ENCODE measurements at places on chromosomes 7 and 10. TPM values are rescaled to one million over a fixed set of nuclear protein-coding genes. Genes with fewer than 3 reads are reported as not detected.

- H3K27ac ChIP-seq, result no peak overlapping the region
- no peaks in the 10 kb centered on the region for H3K4me1 ChIP-seq
- no peak overlapping the region for H3K4me3 ChIP-seq
Observed at GRCh38 chr7:158257001-158257400, 330.6 kb downstream of the PTPRN2 start.

GRCh38 chr10:1488970-1489548 lies 248.3 kb downstream of the ADARB2 start:
- H3K4me3 ChIP-seq, result no peak overlapping the region
- no peak overlapping the region for H3K27ac ChIP-seq
- no peaks in the 10 kb centered on the region for H3K36me3 ChIP-seq
- DNase-seq, result no peak
- H3K27me3 ChIP-seq, result peaks cover 2% of the 10 kb centered on the region

- DNase-seq, result no peak
- H3K4me3 ChIP-seq, result no peak overlapping the region
- no peaks in the 10 kb centered on the region for H3K4me1 ChIP-seq
- no peaks in the 10 kb centered on the region for H3K36me3 ChIP-seq
Observed at GRCh38 chr10:111475720-111476119, 398.9 kb downstream of the ADRA2A start.

GRCh38 chr7:128030654-128031611 lies at the start of gene LRRC4:
LRRC4 (minus strand) TSS chr7:128031437; CDS start chr7:128030640, 797 bp downstream.
- peak; percentile 65 for DNase-seq
- no peak within 1 kb of the TSS for H3K27ac ChIP-seq
- no peaks in the 10 kb centered on the region for H3K27me3 ChIP-seq
- peaks cover 19% of the 10 kb centered on the region for H3K36me3 ChIP-seq
- peak within 1 kb of the TSS; percentile 64 for H3K4me3 ChIP-seq

GRCh38 chr7:557558-557881 lies 37.9 kb upstream of the PDGFA start:
- H3K4me1 ChIP-seq, result no peaks in the 10 kb centered on the region
- no peaks in the 10 kb centered on the region for H3K27me3 ChIP-seq
- peaks cover 4% of the 10 kb centered on the region for H3K36me3 ChIP-seq
- H3K4me3 ChIP-seq, result no peak overlapping the region
- DNase-seq, result no peak

- H3K27ac ChIP-seq, result peak overlapping the region; percentile 87
- H3K4me3 ChIP-seq, result peak overlapping the region; percentile 85
- peak; percentile 72 for DNase-seq
- no peaks in the 10 kb centered on the region for H3K27me3 ChIP-seq
- H3K36me3 ChIP-seq, result peaks cover 22% of the 10 kb centered on the region
Observed at GRCh38 chr7:140673063-140673773, 473 bp downstream of the ADCK2 start.

DNA sequence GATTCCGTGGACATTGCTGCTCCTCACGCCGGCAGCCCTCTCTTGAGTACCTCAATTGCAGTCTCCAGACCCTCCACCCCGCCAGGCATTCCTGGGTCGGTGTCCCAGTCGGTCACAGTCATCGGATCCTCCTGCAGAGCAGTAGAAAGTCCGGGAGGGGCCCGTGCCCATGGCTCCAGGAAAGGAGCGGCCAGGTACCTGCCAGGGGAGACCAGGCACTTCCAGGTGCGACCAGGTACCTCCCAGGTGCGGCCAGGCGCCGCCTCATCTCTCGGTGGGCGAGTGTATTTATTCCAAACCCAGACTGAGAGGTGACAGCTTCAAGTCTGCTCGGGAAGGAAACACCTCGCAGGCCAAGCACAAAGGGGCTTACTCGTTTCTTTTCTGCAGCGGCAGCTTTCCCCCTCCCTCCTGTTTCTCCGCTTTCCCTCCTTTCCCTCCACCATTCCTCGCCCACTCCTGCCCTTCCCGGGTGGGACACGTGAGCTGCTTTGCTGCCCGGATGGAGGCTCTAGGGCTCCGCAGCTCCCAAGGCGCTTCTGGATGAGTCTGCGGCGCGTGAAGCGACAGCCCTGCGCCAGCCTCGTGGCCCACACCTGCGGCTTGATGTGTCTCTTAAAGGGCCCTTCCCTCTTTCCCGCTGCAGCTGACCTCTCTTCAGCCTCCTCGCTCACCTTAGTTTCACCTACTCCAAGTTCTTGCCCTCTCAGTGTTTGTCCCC lies 39.4 kb upstream of the AGK start:
- peaks cover 62% of the 10 kb centered on the region for H3K27me3 ChIP-seq
- no peak overlapping the region for H3K27ac ChIP-seq
- peak overlapping the region; percentile 9 for H3K4me3 ChIP-seq

GRCh38 chr10:34205452-34205851 lies 609.6 kb downstream of the PARD3 start:
- H3K36me3 ChIP-seq, result no peaks in the 10 kb centered on the region
- no peak overlapping the region for H3K27ac ChIP-seq
- no peaks in the 10 kb centered on the region for H3K27me3 ChIP-seq
- DNase-seq, result no peak
- no peak overlapping the region for H3K4me3 ChIP-seq
- H3K4me1 ChIP-seq, result peaks cover 5% of the 10 kb centered on the region

- H3K4me1 ChIP-seq, result peaks cover 15% of the 10 kb centered on the region
- peaks cover 5% of the 10 kb centered on the region for H3K27me3 ChIP-seq
- no peak overlapping the region for H3K4me3 ChIP-seq
- H3K36me3 ChIP-seq, result no peaks in the 10 kb centered on the region
Observed at GRCh38 chr10:71528371-71529206, 131.9 kb downstream of the CDH23 start.

- H3K4me1 ChIP-seq, result no peaks in the 10 kb centered on the region
- peaks cover 12% of the 10 kb centered on the region for H3K36me3 ChIP-seq
- DNase-seq, result no peak
- no peak overlapping the region for H3K4me3 ChIP-seq
- H3K27me3 ChIP-seq, result no peaks in the 10 kb centered on the region
Observed at GRCh38 chr10:794382-794956, 105.0 kb upstream of the DIP2C start.

DNA sequence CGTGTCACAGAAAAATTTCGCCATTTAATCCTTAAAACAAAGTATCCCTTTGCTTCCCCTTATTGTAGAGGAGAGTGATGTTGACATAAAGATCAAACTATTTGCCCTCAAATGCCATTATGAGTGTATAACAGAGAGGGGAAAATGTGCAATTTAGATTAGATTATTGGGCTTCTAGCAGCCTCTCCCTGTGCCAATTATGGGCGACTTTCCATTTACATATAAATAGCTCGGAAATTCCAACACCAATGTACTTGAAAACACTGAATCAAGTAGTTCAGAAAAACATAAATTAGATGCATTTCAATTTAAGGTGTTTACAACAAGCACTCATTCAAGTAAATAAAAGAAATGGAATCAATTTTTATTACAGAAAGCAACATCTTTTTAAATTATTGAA lies 64.6 kb upstream of the LRRN3 start:
- no peak overlapping the region for H3K27ac ChIP-seq
- peaks cover 15% of the 10 kb centered on the region for H3K36me3 ChIP-seq
- no peak for DNase-seq
- H3K27me3 ChIP-seq, result no peaks in the 10 kb centered on the region
- peaks cover 80% of the 10 kb centered on the region for H3K4me1 ChIP-seq

DNA sequence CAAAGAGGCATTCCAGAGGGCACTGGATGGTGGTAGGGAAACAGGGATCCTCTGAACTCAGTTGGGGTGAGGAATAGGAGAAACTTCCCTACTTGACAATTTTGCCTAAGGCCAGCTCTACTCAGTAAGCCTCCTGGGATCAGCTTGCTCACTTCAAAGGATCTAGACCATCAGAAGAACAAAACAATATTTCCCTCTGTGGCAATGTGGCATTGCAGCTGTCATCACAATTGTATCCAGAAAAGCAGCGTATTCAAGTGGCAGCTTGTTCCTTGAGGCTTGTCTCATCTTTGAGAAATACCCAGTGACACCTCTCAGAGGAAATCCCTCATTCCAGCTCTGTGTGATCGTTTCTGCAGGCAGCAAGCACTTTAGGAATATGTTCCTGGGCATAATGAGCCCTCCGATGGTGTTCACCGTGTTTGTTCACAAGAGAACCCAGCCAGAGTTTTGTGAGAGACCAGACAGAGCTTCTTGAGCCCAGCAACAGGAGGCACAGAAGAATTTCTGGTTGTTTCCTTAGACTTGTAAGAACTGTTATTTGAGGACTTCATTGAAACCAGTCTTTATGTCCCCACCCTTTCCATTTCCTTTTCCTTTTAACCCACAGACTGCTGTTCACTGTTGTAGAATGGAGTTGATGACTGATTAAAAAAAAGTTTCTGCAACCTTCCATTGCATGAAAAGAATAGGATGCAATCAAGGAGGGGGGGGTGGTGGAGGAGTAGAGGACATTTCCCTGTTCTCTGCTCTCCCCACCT lies 747.3 kb downstream of the LRMDA start:
- H3K27ac ChIP-seq, result no peak overlapping the region
- no peaks in the 10 kb centered on the region for H3K27me3 ChIP-seq
- no peak overlapping the region for H3K4me3 ChIP-seq
- no peaks in the 10 kb centered on the region for H3K36me3 ChIP-seq
- peaks cover 3% of the 10 kb centered on the region for H3K4me1 ChIP-seq

DNA sequence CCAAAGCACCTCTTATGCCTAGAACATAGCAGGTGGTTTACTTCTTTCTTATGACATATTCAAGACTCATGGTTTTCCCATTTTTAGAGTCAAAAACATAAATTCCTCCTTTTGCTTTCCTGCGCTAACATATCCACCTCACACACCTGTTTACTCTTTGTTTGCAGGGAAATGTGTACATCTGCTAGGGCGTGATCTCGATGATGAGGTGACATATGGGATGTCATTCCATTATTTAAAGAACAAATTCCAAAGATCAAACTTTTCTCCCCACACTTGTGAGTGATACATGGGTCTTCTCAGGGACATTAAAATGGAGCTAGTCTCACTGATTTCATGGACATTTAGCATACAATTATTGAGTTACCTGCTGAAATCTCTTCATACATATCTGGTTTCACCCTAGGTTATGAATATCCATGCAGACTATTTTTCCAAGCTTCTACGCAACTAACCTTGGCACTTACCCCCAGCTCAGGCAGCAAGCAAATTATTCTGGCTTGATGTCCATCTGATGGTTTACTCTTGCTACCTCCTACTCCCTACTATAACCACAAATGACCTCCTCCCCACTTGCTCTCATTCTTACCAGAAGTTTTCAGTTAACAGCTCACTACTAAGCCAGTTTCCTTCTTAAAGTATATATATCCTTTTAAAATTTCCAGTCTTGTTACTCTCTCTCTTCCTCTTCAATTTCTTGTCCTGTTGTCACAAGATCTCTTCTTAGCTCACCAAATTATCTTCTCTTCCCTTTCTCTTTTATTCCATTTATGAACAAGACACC lies 208.5 kb downstream of the RNLS start:
- no peaks in the 10 kb centered on the region for H3K27me3 ChIP-seq
- no peak overlapping the region for H3K27ac ChIP-seq
- no peak for DNase-seq
- no peaks in the 10 kb centered on the region for H3K36me3 ChIP-seq
- peaks cover 6% of the 10 kb centered on the region for H3K4me1 ChIP-seq

- H3K4me1 ChIP-seq, result peaks cover 25% of the 10 kb centered on the region
- no peak overlapping the region for H3K27ac ChIP-seq
- peaks cover 2% of the 10 kb centered on the region for H3K36me3 ChIP-seq
- H3K4me3 ChIP-seq, result no peak overlapping the region
Observed at GRCh38 chr7:76315364-76315763, 12.9 kb downstream of the HSPB1 start.

DNA sequence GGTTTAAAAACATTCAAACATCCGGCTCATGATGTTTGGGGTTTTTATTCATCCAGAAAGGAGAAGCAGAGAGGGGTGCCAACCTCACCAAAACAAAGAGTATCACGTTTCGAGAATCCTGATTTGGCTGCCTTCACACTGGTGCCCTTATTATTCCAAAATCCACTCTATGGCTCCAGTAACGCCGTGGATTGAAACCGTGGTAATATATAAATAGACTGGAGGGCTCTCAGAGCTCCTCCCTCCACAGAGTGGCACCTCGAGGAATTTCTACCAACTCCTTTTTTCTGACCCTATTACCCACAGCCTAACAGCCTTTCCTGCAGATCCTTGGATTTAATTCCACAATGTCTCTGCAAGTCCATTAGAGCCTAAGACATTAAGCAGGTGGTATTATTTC lies 353.6 kb downstream of the CRPPA start:
- no peak for DNase-seq
- H3K27ac ChIP-seq, result no peak overlapping the region
- H3K27me3 ChIP-seq, result peaks cover 2% of the 10 kb centered on the region

- peaks cover 2% of the 10 kb centered on the region for H3K27me3 ChIP-seq
- no peaks in the 10 kb centered on the region for H3K36me3 ChIP-seq
- H3K4me1 ChIP-seq, result no peaks in the 10 kb centered on the region
- DNase-seq, result no peak
- H3K27ac ChIP-seq, result no peak overlapping the region
- no peak overlapping the region for H3K4me3 ChIP-seq
Observed at GRCh38 chr10:34231441-34232180, 583.5 kb downstream of the PARD3 start.

DNA sequence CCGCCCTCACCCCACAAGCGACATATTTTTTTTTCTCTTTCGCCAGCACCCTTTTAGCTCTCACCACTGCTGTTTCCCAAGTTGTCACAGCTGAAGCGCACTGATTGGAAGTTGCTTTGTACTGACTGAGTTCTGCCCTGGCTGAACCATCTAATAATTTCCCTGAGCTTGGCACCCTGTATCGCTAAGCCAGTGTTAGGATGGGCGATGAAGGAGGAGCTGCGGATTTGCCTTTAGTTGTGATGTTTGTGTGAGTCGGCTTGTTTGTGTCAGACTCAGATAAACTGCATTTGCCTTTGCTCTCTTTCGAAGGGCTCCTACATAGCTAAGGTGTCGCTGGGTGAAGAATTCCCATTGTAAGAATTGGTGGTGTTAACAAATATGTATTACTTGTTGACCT lies 1.3 kb upstream of the ATXN7L1 start:
- peak overlapping the region; percentile 74 for H3K4me3 ChIP-seq
- no peak overlapping the region for H3K27ac ChIP-seq
- peaks cover 3% of the 10 kb centered on the region for H3K27me3 ChIP-seq
- no peak for DNase-seq
- peaks cover 3% of the 10 kb centered on the region for H3K36me3 ChIP-seq

DNA sequence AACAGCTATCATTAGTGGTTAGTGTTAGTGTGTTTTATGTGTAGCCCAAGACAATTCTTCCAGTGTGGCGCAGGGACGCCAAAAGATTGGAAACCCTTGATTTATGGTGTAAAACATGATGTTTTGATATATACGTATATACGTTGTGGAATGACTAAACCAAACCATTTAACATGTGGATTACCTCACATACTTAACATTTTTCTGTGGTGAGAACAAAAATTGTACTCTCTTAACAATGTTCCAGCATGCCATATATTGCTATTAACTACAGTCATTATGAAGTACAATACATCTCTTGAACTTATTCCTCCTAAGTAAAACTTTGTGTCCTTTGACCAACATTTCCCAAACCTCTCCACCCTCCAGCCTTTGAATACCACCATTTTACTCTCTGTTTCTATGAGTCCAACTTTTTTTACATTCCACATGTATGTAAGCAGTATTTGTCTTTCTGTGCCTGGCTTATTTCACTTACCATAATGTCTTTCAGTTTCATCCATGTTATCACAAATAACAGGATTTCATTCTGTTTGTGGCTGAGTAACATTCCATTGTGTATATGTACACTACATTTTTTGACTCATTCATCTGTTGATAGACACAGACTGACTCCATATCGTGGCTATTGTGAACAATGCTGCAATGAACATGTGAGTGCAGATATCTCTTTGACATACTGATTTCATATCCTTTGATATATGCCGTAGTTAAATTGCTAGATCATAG lies 42.2 kb upstream of the MAGI2 start:
- no peak overlapping the region for H3K27ac ChIP-seq
- H3K27me3 ChIP-seq, result no peaks in the 10 kb centered on the region

The COL26A1 gene
- total RNA-seq, result not detected

The CLRN3 gene
- total RNA-seq, result not detected

The FAM237B gene
- not detected for total RNA-seq

The SFRP4 gene
- not detected for total RNA-seq

The PWWP2B gene
- 2.4 TPM for total RNA-seq
